ENCODE measurements at places on chromosomes 12 and 14. TPM values are rescaled to one million over a fixed set of nuclear protein-coding genes. Genes with fewer than 3 reads are reported as not detected.
A peak's percentile ranks its signal among the peaks of the same experiment; 100 is the strongest.

GRCh38 chr12:60311940-60312339, 716.1 kb downstream of the SLC16A7 start:
- no peak for DNase-seq

DNA sequence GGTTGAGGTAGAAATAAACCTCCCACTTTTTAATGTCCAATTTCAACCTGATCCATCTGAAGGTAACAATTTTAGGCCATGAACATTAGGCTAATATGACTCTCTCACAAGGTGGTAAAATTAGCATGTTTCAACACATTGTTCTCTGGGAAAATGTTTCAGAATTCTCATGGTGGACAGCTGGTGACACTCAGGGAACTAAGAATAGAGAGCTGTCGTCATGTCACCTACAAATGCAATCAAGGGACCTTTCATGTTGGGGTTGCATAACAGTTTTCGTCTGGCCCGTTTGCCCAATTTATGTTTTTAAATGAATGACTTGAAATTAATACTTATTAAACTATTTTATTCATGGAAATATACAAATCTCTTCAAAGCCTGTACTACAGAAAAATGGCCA, 180.7 kb upstream of the PRICKLE1 start:
- no peak for DNase-seq

GRCh38 chr12:72476301-72476700, 204.1 kb downstream of the TRHDE start:
- no peak for DNase-seq

GRCh38 chr14:94306047-94306978, 13.2 kb upstream of the SERPINA10 start:
- no peak for DNase-seq

GRCh38 chr14:95021588-95021987, 135.7 kb downstream of the DICER1 start:
- no peak for DNase-seq

- no peak for DNase-seq
Observed at GRCh38 chr12:29116414-29116813, 32.7 kb upstream of the FAR2 start.

DNA sequence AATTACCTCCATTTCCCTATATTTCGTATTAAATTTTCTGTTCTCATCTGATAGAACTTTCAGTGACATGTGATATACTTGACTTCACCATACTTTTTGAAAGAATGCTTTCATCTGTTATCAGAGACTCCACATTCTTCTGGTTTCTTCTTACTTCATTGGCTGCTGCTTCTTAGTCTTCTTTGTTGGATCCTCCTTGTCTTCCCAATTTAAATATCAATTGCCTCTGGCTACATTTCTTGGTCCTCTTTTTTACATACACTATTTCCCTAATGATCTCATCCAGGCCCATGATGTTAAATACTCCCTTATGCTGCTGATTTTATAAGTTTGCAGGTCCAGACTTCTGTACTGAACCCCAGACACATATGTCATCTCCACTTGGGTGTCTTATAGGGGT, 22.0 kb downstream of the OR5AU1 start:
- no peak for DNase-seq

DNA sequence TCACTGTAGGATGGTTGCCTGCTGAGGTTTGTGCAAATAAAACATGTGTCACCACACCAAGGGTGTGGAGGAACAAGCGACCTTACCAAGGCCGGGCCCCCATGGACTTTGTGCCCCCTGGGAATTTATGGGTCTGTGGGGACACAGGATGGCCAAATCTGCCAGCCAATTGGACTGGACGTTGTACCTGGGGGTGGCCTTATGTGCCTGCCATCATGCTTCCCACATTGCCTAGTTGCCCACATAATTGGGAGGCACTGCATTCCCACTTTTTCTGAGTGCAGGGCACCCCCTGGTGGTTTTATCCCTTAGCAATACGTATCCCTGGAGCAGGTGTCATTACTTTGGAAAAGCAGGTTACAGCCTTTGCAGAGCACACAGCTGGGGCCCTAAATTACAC, 92.6 kb upstream of the TMPO start:
- DNase-seq = no peak

- DNase-seq = no peak
Observed at GRCh38 chr14:52124791-52125684, 56.2 kb upstream of the NID2 start.

- DNase-seq = no peak
Observed at GRCh38 chr12:127271776-127272175, 995.2 kb upstream of the TMEM132C start.

GRCh38 chr14:20757965-20758364, 10.2 kb upstream of the EDDM3B start:
- no peak for DNase-seq

DNA sequence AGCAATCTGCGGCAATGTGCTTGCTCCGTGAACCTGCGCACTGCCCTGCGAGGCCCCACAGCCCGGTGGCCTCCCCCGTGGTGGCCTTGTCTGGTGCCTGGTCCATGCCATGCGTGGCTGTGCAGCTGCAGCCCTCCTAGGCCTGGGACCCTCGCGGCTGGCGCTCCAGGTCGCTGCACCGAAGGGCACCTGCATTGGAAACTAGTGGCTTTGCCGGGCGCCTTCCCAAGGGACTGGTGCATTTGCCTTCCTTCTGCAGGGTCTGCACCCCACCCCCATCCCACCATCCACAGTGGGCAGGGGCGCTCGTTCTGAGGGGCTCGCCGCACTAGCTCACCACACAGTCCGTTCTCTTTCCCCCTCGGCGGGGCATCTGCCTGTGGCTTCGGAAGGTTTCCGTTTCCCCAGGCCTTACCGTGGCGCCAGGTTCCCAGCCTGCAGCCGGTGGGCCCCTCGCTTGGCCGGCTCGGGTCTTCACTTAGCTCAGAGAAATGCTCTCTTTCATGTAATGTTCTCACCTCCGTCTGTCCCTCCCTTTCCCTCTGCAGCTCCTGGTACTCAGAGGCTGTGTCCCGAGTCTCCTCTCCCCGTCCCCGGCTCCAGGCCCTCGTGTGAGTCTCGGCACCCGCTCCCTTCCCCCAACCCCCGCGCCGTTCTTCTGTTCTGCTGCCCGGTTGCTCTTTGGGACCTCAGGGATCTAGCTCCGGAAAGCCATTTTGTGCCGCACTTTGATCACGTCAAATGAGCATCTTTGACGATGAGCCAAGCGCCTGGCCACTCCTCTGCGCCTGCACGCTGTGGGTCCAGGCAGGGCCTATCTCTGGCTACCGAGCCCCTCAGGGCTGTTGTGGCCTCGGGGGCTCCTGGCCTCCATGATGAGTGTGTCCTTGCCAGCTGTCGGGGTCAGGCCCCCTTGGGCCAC, 31.9 kb downstream of the JAG2 start:
- no peak for DNase-seq

DNA sequence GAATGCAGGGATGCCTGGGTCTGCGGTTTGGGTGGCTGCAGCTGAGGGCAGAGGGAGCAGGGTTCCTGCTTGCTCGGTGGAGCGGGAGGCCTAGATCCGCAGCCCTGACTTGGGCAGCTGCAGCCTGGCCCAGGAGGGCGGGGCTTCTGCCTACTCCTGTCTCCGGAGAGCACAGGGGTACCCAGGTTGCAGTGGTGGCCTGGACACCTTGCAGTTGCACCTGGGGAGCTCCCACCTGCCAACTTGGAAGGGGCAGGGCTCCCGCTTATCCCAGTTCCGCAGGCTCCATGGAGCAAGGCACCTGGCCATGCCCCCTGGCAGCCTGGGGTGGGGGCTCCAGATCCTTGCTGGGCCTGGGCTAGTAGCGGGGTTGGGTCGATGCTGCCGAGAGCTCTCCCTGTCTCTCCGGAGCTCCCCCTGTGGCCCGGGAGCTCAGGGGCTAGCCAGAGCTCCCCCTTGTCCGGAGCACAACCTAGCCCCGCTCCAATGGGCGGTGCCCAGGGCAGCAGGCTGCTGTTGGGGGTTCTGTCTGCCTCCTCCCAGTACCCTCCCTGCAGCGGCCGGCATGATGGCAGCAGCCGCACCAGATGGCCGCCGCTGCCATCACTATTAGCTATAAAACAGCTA, 136.4 kb downstream of the PTPRR start:
- DNase-seq = no peak

GRCh38 chr12:72093930-72094329, 155.3 kb downstream of the TPH2 start:
- DNase-seq = no peak

DNA sequence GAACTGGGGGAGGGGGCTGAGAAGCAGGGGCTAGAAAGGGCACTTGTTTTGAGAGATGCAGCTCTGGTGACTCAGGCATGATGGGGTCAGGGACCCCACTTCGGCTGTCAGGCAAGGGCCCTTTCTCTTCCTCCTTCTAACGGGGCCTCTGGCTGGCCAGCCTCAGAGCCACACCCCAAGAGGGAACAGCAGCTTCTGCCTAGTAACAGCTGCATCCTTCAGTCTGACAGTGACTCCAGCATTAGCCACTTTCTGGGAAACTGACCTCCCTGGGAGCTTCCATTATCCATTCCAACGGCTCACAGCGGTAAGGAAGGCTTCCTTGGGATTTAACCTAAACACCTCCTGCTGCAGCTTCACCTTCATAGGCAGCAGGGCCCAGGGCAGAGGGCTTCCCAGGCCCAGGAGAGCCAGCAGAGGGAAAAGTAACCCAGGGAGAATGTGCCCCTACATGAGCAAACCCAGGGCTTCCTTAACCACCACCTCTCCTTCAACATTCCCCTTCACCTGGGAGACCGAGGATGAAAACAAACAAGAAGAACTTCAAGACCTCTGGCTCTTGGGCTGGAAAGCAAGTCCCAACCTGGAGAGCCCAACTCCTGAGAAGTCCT, 2.7 kb downstream of the NCKAP5L start:
- peak; percentile 70 for DNase-seq

DNA sequence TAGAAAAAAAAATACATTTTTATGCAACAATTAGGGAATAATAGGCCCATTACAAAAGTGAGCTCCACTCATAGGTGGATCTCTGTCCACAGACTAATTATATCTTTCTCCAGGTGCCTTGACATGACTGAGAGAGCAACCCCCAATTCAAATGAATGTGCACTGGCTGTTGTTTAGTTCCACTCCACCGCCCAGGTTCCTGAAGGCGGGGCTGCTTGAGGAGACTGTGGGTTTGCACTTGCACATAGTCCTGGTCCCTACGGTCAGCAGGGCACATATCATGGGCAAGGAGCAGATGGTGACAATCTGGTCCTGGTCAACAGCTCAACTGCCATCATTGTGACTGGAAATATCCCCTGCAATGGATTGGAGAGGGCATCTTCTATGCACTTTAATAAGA, 195.6 kb upstream of the PWP1 start:
- DNase-seq = no peak

- no peak for DNase-seq
Observed at GRCh38 chr14:79165471-79166090, 995.4 kb downstream of the NRXN3 start.

DNA sequence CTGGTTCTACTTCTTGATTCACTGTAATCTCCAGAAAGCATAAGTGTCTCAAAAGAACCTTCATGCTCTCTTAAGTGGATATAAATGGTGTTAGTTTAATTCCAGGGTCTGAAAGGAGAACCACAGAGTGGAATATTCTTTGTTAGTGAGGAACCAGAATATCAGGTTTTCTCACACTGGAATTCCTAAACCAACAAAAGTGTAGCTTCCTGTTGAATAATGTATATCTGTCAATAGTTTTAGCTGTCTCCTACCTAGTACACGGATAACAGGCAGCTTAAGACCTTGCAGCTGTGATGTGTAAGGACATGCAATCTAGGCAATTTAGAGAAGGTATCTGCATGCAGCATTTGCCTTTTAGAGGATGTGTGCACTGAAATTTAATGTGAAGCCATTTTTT, 24.0 kb downstream of the LRIG3 start:
- no peak for DNase-seq

DNA sequence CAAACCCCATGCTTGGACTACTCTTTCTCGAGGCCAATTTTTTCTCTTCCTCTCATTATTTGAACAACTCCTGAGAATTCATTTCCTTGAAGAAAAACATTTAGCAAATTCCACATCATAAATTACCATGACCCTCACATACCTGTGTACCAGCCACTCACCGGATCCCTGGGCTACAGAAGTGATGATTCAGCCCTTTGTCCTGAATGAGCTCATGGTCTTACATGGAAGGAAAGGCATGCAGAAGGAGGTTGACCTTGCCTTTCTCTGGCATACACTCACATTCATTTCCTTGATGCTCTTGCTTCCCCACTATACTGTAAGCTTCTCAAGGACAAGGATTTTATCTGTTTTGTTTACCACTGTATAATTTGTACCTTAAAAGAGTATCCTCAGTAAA, 191.5 kb downstream of the SLC5A8 start:
- no peak for DNase-seq

- DNase-seq = no peak
Observed at GRCh38 chr12:79927772-79928474, 7.0 kb downstream of the PPP1R12A start.

DNA sequence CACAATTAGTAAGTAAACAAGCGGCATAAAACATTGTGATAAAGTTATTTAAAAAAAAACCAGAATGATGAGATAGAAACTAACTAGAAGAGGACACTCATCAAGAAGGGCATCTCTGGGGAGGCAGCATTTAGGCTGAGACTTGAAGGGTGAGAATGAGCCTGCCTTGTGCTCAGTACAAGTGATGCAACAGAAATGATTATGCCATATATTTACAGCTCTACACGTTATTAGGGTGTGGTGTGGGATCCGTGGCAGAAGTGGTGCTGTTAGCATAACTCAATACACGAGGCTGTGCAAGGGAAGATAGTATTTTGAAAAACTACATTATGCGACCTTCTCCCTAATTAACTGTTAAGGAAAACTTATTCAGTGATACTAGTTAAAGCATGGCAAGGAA, 178.5 kb upstream of the ATF7IP start:
- no peak for DNase-seq

GRCh38 chr12:49866859-49867569, 24.1 kb upstream of the BCDIN3D start:
- DNase-seq = peak; percentile 87

- DNase-seq = peak; percentile 80
Observed at GRCh38 chr14:74974364-74975058, 19.1 kb upstream of the PGF start.

Gene LIN7A
- 9.8 TPM for total RNA-seq

Gene BCL2L14
- total RNA-seq = not detected

Gene SLC5A8
- not detected for total RNA-seq

Gene SSPN
- total RNA-seq = 51.5 TPM

Gene COCH
- 0.51 TPM for total RNA-seq

Gene ERP29
- 46.5 TPM for total RNA-seq

Gene TSPAN9
- total RNA-seq = 156 TPM

Gene KLRK1
- total RNA-seq = 0.46 TPM

Gene DCN
- 800 TPM for total RNA-seq

Gene PTCSC3
- not detected for total RNA-seq

Gene TMEM132C
- total RNA-seq = 2.2 TPM

Gene DBX2
- 0.08 TPM for total RNA-seq

All from Right ventricle myocardium superior (tissue), 1 donor.